ENCODE measurements at places on chromosomes 2 and 18.

DNA sequence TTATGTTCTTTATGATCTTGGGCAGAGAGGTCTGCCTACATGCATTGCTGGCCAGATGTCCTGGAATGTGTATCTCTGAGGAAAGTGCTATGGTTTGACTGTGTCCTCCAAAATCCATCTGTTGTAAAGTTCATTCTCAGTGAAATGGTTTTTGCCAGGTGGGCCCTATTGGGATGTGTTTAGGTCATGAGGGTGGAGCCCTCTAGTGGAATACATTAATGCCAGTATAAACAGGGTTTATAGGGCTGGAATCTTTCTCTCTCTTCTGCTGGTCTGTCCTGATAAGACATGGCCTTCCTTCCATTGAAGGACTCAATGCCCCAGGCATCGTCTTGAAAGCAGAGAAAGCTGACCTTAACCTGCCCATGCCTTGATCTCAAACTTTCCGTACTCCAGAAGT, 258.5 kb downstream of the RPIA start:
- DNase-seq, result peak; percentile 19

GRCh38 chr2:20371323-20372025, 20.8 kb upstream of the PUM2 start:
- no peak for DNase-seq

DNA sequence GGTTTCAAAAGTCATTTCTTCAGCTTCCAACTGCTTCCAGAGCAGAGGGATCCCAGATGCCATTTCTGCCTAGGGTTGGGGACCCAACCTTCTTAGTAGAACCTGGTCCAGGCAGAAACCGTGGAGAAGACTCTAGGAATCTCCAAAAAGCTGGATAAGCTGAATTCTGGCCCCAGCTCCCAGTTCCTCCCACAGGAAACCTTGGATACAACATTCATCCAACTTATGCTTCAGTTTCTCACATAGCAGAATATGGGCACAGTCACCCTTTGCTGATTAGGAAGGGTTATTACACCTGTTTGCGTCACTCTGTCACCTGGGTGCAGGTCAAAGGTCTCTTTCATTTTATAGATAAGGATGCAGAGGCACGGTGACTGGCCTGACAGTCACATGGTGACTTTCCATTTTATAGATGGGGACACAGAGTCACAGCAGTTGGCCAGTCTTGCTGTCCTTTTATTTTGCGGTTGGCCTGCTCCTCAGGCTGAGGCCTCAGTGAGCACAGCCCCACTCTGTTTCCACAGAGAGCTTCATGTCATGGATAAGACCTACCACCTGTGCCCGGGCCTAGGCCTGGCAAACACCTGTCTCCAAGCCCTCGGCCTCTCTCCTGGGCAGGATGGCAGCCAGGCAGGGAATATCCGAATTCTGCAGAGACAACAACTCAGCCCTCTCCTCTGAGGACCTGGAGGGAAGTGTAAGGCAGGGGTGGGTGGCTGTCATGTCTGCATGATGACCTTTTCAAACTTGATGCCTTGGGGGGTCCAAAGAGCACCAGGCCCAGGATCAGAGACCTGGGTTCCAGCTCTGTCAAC, 148.8 kb downstream of the SMAD7 start:
- DNase-seq, result no peak

GRCh38 chr18:62140259-62140658, 46.6 kb downstream of the PIGN start:
- no peak for DNase-seq

GRCh38 chr2:121888189-121888557, 132.7 kb downstream of the TSN start:
- DNase-seq, result no peak

- DNase-seq, result no peak
Measured at GRCh38 chr2:72925328-72925943, 8.1 kb downstream of the EMX1 start.

Measured in naive B cell (primary cell).